ENCODE measurements at places on chromosomes 6 and 20. TPM values are rescaled to one million over a fixed set of nuclear protein-coding genes. Genes with fewer than 3 reads are reported as not detected.

KCNK16 gene
- not detected for total RNA-seq

MBOAT1 gene
- 0.49 TPM for total RNA-seq

CLPSL1 gene
- total RNA-seq = not detected

C6orf15 gene
- total RNA-seq = not detected

ENPP1 gene
- total RNA-seq = 0.81 TPM

ANGPT4 gene
- total RNA-seq = not detected

CPNE5 gene
- total RNA-seq = under 0.01 TPM

DEF6 gene
- 1.1 TPM for total RNA-seq

Data from cardiac atrium fibroblast (primary cell).